CD14-positive monocyte (primary cell): ENCODE measurements at places on chromosomes 1 and 21. TPM values are rescaled to one million over a fixed set of nuclear protein-coding genes. Genes with fewer than 3 reads are reported as not detected.

DNA sequence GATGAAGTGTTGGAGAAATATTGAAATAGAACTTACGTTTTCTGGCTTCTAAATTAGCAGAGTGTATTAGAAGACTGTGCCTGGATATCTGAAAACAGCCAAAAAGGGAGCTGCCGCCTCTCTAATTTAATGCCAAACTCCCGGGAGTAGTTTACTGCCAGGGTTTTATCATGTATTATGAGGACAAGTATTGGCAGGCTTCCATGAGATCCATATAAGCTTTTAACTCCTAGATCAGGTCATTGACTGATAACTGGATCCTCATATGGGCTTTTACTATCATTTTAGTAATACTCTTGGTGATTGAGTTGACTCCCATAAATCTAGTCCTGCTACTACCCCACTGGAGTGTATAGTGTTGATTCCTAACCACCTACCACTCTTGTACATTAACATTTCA is 178.4 kb upstream of the CXADR start:
- H3K27ac ChIP-seq = no peak overlapping the region
- no peak overlapping the region for H3K4me3 ChIP-seq
- H3K27me3 ChIP-seq = no peaks in the 10 kb centered on the region
- no peaks in the 10 kb centered on the region for H3K4me1 ChIP-seq
- DNase-seq = no peak

Gene PDZK1
- polyA plus RNA-seq = 0.04 TPM in 1 of 2 replicates, not detected in the other

- H3K4me3 ChIP-seq = no peak overlapping the region
- no peak overlapping the region for H3K27ac ChIP-seq
- H3K4me1 ChIP-seq = peaks cover 12% of the 10 kb centered on the region
- no peaks in the 10 kb centered on the region for H3K36me3 ChIP-seq
- no peak for DNase-seq
- no peaks in the 10 kb centered on the region for H3K27me3 ChIP-seq
Measured at GRCh38 chr1:155202731-155203515, 4.8 kb downstream of the THBS3 start.

GRCh38 chr1:173222149-173223030 is 15.3 kb upstream of the TNFSF4 start:
- no peaks in the 10 kb centered on the region for H3K27me3 ChIP-seq

- no peaks in the 10 kb centered on the region for H3K27me3 ChIP-seq
- H3K36me3 ChIP-seq = no peaks in the 10 kb centered on the region
- H3K4me1 ChIP-seq = peaks cover 13% of the 10 kb centered on the region
- no peak for DNase-seq
- H3K4me3 ChIP-seq = no peak overlapping the region
Measured at GRCh38 chr1:72278461-72278860, 3.9 kb downstream of the NEGR1 start.

Gene CBR3
- not detected in 2 replicates for polyA plus RNA-seq

GRCh38 chr1:242185731-242186130 is 186.8 kb upstream of the MAP1LC3C start:
- DNase-seq = no peak
- no peaks in the 10 kb centered on the region for H3K36me3 ChIP-seq
- no peak overlapping the region for H3K27ac ChIP-seq
- no peak overlapping the region for H3K4me3 ChIP-seq

Gene TCHHL1
- polyA plus RNA-seq = not detected

Gene OR2T35
- not detected in 2 replicates for polyA plus RNA-seq

DNA sequence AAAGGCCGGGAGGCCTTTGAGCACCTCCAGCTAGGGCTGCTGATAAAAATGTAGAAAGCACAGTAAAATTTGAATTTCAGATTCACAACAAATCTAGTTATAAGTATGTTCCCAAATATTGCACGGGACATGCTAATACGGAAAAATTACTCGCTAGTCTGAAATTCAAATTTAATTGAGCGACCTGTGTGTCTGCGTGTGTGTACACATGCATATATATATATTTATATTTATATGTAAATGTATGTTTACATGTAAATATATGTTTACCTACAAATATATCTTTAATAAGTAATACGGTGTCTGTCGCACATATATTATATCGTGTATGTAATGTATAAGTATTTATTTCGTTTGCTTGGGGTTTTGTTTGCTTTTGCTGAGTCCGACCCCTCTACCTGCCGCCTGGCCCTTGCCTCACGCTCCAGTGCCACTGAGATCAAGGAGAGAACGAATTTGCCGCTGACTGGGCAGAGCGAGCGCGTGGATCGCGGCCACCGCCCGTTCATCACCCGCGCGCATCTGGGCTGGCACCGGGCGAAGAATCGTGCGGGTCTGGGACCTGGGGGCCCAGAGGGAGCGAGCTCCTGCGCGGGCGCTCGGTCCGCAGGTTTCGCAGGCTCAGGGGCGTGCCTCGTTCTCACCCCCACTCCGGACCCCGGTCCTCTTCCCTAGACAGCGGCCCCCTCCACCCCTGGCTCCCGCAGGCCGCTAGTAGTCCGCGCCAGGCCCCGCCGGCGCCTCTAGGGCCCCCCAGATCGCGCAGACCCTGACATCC is 534 bp upstream of the WRAP73 start:
- peaks cover 49% of the 10 kb centered on the region for H3K27me3 ChIP-seq
- H3K36me3 ChIP-seq = peaks cover 20% of the 10 kb centered on the region
- H3K4me1 ChIP-seq = peaks cover 48% of the 10 kb centered on the region
- no peak overlapping the region for H3K27ac ChIP-seq
- no peak for DNase-seq

Gene BATF3
- 15.1 TPM for polyA plus RNA-seq

DNA sequence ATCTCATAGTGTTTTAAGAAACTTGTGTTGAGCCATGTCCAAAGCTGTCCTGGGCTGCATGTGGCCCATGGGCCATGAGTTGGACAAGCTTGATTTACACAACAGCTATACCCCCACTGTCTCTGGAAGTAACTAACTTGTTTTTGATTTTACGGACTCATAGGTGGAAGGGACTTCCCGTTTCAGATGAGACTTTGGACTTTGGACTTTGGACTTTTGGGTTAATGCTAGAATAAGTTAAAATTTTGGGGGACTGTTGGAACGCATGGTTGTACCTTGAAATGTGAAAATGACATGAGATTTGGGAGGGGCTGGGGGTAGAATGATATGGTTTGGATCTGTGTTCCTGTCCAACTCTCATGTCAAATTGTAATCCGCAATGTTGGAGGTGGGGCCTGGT is 52.6 kb upstream of the ZSWIM5 start:
- no peak overlapping the region for H3K4me3 ChIP-seq
- H3K36me3 ChIP-seq = no peaks in the 10 kb centered on the region
- DNase-seq = no peak
- no peaks in the 10 kb centered on the region for H3K27me3 ChIP-seq
- H3K27ac ChIP-seq = no peak overlapping the region
- no peaks in the 10 kb centered on the region for H3K4me1 ChIP-seq

- no peak for DNase-seq
- peaks cover 61% of the 10 kb centered on the region for H3K36me3 ChIP-seq
- no peak overlapping the region for H3K27ac ChIP-seq
Measured at GRCh38 chr1:9558271-9558945, 19.1 kb downstream of the SLC25A33 start.

- peaks cover 52% of the 10 kb centered on the region for H3K4me1 ChIP-seq
- peak overlapping the region; percentile 14 for H3K4me3 ChIP-seq
- no peaks in the 10 kb centered on the region for H3K27me3 ChIP-seq
- H3K36me3 ChIP-seq = peaks cover 34% of the 10 kb centered on the region
- peak overlapping the region; percentile 89 for H3K27ac ChIP-seq
Measured at GRCh38 chr1:156746728-156747631, 4.5 kb downstream of the HDGF start.

GRCh38 chr1:177947623-177948022 is 22.2 kb downstream of the SEC16B start:
- peaks cover 20% of the 10 kb centered on the region for H3K4me1 ChIP-seq
- no peaks in the 10 kb centered on the region for H3K36me3 ChIP-seq
- no peak overlapping the region for H3K27ac ChIP-seq
- DNase-seq = no peak

DNA sequence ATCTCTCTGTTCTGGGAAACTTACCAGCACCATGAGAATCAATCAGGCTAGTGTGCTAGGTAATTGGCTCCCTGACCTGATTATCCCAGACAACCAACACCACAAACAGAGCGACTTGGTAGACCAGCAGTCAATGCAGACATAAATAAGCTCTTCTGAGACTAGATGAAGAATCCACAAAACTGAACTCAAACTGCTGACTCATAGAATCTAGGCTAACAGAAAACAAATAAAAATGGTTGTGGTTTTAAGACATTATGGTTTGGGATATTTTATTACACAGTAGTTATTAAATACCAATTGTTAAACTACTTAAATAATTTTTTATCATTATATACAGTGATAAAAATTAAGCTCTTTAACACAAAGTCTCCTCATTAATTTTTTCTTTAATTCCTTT is 535.7 kb downstream of the COL11A1 start:
- no peak for DNase-seq
- H3K27me3 ChIP-seq = no peaks in the 10 kb centered on the region
- no peaks in the 10 kb centered on the region for H3K36me3 ChIP-seq
- H3K27ac ChIP-seq = no peak overlapping the region
- no peak overlapping the region for H3K4me3 ChIP-seq

GRCh38 chr1:246111570-246111969 is 395.5 kb downstream of the SMYD3 start:
- no peaks in the 10 kb centered on the region for H3K27me3 ChIP-seq
- H3K4me1 ChIP-seq = peaks cover 32% of the 10 kb centered on the region
- no peak overlapping the region for H3K4me3 ChIP-seq

- DNase-seq = no peak
- no peak overlapping the region for H3K4me3 ChIP-seq
- H3K27me3 ChIP-seq = no peaks in the 10 kb centered on the region
- no peaks in the 10 kb centered on the region for H3K36me3 ChIP-seq
- no peak overlapping the region for H3K27ac ChIP-seq
Measured at GRCh38 chr21:30953605-30954004, 72.2 kb upstream of the KRTAP11-1 start.

- no peak overlapping the region for H3K27ac ChIP-seq
- no peak overlapping the region for H3K4me3 ChIP-seq
- H3K36me3 ChIP-seq = no peaks in the 10 kb centered on the region
- H3K4me1 ChIP-seq = peaks cover 9% of the 10 kb centered on the region
- H3K27me3 ChIP-seq = peaks cover 15% of the 10 kb centered on the region
Measured at GRCh38 chr1:182608845-182609610, 4.8 kb upstream of the RGS16 start.

DNA sequence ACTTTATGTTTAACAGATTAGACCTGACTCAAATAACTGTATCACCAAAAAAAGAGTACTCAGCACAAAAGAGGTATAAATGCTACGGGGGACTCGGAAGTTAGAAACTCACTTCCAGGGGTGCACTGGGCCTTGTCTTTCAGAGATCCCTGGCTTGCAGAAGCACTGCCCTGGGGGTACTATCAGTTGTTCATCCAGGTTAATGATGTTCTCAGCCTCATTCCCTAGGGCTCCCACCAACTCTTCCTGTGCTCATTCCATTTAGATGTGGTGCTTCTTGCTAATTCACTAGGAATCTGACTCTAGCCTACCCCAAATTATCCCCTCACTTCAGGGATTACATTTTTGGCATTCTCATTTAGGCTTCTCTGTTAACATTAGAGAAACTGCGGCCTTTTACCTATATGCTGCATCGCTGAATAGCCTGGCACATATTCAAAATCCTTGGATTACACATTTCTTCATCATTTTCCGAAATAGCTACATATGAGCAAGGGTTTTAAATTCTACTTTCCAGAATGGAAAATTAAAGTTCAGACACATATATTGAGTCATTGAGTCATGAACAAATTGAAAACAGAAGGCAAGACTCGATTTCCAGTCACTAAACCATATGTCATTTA is 338.5 kb downstream of the KCTD3 start:
- H3K27me3 ChIP-seq = no peaks in the 10 kb centered on the region
- H3K36me3 ChIP-seq = no peaks in the 10 kb centered on the region
- DNase-seq = no peak
- H3K4me1 ChIP-seq = no peaks in the 10 kb centered on the region
- no peak overlapping the region for H3K4me3 ChIP-seq
- H3K27ac ChIP-seq = no peak overlapping the region

- H3K4me1 ChIP-seq = no peaks in the 10 kb centered on the region
- H3K36me3 ChIP-seq = no peaks in the 10 kb centered on the region
- no peak for DNase-seq
- no peak overlapping the region for H3K4me3 ChIP-seq
- H3K27ac ChIP-seq = no peak overlapping the region
Measured at GRCh38 chr1:19000065-19000464, 43.6 kb upstream of the IFFO2 start.

Gene DEDD
- polyA plus RNA-seq = 54.3 and 56.3 TPM in 2 replicates

DNA sequence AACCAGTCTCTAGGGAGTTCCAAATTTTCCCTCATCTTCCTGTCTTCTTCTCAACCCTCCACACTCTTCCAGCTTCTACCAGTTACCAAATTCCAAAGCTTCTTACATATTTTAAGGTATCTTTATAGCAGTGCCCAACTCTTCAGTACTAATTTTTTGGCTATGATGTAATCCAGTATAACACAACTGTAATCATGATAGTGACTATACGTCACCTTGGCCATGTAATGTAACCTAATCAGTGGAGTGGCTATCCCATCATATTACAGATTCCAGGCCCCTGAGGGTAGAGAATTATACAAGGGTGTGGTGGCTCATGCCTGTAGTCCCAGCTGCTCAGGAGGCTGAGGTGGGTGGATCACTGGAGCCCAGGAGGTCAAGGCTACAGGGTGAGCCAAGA is 143.2 kb downstream of the CLEC20A start:
- no peaks in the 10 kb centered on the region for H3K27me3 ChIP-seq
- H3K36me3 ChIP-seq = no peaks in the 10 kb centered on the region
- DNase-seq = no peak
- no peak overlapping the region for H3K27ac ChIP-seq
- H3K4me1 ChIP-seq = no peaks in the 10 kb centered on the region

DNA sequence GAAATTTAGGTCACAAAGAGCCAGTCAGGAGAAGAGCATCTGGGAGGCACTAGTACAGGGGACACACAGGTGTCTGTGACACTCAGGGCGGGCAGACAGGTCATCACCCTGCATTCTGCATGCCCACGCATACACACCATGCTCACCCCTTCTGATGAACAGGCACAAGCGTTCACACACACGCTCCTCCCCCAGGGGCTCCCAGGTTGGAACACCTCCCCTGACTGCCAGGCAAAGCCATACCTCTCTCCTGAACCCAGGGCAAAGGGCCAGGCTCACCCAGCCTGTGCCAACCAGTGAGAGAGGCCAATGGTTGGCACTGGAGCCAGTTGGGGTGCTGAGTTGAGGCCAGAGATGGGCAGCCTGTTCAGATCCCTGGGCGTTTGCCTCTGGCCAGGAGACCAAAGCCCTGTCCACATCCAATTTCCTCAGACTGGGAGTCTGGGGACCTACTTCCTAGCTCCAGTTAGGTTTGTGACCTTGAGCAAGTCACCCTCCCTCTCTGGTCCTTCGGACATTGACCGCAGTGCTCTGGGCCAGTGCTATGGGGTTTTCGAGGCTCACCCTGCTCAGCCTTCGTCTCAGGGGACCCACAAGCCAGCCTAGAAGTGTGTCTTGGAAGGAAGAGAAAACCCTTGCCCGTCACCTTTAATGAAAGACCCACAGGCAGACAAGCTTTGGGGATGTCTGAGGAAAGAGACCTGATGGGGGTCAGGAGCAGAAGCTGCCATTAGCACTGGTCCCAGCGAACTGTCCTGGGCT is 5.8 kb upstream of the LAD1 start:
- H3K4me1 ChIP-seq = no peaks in the 10 kb centered on the region
- H3K36me3 ChIP-seq = no peaks in the 10 kb centered on the region
- H3K4me3 ChIP-seq = no peak overlapping the region
- H3K27me3 ChIP-seq = peaks cover 26% of the 10 kb centered on the region
- DNase-seq = no peak
- no peak overlapping the region for H3K27ac ChIP-seq
